ENCODE measurements at places on chromosomes 2 and 18.

DNA sequence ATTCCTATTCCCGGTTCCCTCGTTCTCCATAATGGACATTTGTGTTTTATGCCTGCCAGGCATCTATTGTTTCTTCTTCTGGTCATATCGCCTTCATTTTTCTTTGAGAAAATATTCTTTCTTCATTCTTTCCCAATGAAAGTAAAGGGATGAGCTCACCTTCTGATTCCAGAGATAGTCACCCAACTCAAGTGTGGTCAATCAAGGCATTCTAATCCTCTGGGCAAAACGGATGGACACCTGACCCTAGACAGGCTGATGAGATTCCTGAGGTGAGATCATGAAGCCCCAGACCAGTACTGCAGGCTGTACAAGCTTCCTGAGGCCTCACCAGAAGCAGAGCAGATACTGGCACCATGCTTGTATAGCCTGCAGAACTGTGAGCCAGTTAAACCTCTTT lies 52.8 kb downstream of the GAD1 start:
- DNase-seq, result no peak

GRCh38 chr18:24470022-24470618 lies 9.7 kb downstream of the HRH4 start:
- DNase-seq, result no peak

- no peak for DNase-seq
These were observed 68.9 kb upstream of the LTBP1 start for GRCh38 chr2:32877587-32878510.

DNA sequence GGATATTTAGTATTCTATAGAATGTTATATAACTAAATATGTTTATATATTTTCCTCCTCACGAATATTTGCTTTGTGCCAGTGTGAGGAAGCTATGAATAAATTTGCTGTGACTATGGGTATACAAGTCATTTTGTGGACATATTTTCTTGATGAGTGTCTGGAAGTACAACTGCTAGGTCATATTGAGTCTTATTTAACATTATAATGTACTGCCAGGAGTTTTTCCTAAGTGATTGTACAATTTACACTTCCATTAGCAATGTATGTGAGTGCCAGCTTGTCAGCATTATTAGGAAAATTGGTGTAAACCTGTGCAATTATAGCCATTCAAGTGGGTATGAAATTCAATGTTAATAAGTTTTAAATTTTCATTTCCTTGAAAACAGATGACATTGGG lies 1328.9 kb upstream of the TMEFF2 start:
- no peak for DNase-seq

DNA sequence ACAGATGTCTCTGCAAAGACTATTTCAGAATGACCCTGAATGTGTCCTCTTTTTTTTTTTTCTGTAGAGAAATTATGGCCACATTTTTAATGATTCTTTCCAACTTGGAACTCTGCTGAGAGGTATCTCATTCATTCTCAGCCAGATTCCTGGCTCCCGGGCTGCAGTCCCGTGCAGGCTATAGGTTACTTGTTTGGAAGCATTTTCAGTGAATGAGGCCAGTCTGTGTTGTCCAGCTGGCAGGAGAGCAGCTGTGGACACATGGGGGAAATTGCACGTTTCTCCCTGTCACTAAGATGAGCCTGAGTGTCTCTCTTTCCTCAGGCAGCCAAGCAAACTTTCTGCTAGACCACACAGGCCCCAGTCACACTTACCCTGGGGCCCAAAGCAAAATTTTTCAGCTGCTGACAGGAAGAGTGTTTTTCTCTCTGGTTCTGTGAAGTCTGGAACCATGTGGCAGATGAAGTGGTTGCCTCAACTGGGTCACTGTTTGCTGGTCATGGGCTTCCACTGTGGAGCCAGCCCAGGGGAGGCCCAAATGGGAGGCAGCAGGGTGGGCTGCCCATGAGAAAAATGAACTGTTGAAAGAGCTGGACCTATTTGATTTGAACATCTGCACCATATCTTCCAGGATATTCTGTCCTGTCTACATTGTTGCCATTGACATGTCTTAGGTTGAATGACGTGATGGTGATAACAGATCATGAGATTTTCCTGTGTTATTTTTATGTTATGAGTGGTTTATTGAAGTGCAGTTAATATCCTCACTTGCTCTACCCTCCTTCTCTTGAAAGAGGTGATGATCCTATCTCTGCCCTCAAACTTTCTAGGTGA lies 431.2 kb downstream of the LPIN1 start:
- DNase-seq, result peak; percentile 87

GRCh38 chr2:25252291-25253152 lies 84.1 kb upstream of the POMC start:
- DNase-seq, result peak; percentile 37

DNA sequence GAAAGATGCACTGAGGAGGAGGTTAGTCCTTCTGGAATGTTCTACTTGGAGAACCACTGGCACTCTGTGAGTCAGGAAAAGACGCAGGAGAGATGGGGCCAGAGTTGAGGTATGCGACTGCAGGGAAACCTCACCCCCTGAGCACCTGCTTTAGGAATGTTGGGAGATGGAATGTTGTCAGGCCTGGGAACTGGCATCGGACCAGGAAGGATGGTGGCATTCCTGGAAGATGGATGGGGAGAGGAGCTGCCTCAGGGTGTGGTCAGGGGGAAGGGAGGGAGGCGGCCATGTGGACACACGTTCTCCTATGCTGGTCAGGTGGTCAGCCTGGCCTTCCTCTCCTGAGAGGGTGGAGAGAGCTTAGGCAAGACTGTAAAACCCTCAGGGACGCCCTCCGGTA lies 146.3 kb downstream of the CELF4 start:
- DNase-seq, result peak; percentile 79

DNA sequence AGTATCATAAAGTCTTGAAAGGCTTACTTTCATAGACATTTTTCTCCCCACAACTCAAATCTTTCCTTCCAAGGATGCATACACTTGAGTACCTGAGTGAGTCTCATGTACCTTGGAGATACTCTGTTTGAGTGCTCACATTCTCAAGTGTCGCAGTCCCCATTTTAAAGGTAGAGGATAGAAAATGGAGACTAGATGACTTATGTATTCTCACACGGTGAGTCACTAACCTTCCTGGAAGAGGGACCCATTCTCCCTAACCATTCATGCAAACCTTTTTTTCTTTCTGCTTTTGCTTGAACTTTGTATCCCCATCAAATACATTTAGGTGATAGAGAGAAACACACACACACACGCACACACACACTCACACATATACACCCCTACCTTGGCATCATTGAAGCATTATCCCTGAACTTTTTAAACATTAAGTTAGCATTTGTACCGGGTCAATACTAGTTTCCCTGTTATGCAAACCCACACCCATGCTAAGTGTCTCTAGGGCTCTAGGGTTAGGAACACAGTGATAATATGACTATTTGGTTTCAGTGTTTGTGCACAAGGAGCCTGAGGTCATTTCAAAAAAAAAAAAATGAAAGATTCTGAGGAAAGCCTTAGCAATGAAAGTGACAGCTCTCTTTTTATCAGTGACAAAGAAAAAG lies 236.2 kb downstream of the IKZF2 start:
- DNase-seq, result no peak

DNA sequence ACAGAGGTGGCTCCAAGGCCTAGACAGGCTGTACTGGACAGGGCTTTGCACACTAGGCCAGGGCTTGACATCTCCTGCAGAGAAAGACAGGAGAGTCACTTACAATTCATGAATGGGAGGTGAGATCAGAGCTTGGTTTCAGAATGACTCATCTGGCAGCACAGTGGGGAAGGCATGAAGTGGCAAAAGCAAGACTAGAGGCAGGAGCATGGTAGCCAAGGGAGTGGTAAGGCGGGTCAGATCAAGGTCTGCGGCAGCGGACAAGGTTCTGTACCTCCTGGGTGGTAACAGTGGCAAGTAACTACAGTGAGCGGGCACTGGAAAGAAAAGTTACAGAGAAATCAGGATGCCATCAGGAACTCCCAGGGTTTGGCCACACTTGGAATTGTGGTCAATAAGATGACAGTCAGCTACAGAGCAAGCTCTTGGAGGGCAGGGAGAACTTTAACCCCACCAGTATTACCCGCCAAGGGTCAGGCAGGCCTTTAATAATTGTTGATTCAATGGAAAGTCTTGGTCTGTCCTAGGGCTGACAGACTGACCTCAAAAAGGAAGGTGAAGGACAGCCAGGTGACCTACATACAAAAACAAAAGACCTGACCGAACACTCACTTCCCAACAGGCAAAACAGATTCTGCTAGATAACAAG lies 5.7 kb downstream of the MCFD2 start:
- peak; percentile 71 for DNase-seq

- peak; percentile 60 for DNase-seq
These were observed 69.7 kb downstream of the NCK2 start for GRCh38 chr2:105814291-105814940.

GRCh38 chr2:172031536-172031935 lies 31.8 kb downstream of the METAP1D start:
- DNase-seq, result no peak

- no peak for DNase-seq
These were observed 39.3 kb downstream of the NAPG start for GRCh38 chr18:10564975-10565773.

DNA sequence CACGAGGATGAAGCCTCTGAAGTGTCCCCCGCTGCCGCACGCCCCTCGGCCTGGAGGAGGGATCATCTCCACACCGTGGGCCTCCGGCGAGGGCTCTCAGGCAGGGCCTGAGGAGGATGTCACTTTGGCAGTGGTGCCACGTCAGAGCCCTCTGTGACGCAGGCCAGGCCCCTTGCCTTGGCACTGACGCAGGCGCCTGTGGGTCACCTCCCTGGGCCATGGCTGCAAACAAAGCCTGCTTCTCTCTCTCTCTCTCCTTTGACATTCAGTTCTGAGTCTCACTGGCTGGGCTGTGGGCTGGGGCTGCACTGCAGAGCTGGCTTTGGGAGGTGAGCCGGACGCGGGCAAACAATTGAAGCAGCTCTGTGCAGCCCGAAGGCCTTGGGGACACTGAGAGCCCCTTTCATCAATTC lies 273.7 kb downstream of the TWIST2 start:
- no peak for DNase-seq

GRCh38 chr2:144156736-144157640 lies 362.9 kb downstream of the ZEB2 start:
- DNase-seq, result no peak

DNA sequence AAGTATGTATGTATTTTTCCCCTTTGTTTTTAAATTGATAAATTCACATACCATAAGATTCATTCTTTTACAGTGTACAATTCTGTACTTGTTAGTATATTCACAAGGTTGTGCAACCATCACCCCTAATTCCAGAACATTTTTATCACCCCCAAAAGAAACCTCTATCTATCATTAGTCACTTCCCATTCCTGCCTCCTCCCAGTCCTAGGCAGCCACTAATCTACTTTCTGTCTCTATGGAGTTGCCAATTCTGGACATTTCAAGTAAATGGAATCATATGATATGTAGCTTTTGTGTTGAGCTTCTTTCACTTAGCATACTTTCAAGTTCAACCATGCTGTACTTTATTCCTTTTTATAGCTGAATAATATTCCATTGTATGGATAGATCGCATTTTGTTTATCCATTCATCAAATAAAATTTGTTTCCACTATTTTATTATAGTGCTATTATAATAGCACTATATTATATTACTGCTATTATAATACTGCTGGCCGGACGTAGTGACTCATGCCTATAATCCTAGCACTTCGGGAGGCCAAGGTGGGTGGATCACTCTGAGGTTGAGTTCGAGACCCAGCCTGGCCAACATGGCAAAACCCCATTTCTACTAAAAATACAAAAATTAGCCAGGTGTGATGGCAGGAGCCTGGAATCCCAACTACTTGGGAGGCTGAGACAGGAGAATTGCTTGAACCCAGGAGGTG lies 10.9 kb downstream of the STARD7 start:
- DNase-seq, result no peak

GRCh38 chr2:221255862-221256261 lies 316.2 kb downstream of the EPHA4 start:
- DNase-seq, result no peak

DNA sequence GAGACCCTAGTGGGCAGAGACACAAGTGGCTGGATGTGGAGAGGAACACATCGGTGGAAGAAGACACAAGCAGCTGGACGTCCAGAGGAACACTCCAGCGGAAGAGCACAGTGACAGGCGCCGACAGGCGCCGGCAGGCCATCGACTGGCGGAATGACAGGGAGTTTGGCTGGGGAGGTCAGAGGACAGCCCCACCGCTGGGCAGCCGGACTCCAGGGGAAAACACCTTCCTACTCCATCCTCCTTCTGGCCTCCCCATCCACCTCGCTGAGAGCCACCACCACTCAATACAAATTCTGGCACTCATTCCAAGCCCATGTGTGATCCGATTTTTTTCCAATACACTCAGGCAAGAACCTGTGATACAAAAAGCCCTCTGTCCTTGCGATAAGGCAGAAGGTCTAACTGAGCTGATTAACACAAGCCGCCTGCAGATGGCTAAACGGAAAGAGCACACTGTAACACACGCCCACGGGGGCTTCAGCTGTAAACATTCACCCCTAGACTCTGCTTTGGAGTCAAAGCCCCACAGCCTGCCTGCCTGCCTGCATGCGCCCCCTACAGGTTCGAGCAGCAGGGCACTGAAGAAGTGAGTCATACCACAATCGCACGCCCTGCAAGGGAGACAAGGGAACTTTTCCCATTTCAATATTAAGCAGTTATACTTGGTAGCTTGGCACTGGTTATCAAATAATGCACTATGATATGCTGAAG lies 50.2 kb upstream of the LRP1B start:
- DNase-seq, result peak; percentile 16

DNA sequence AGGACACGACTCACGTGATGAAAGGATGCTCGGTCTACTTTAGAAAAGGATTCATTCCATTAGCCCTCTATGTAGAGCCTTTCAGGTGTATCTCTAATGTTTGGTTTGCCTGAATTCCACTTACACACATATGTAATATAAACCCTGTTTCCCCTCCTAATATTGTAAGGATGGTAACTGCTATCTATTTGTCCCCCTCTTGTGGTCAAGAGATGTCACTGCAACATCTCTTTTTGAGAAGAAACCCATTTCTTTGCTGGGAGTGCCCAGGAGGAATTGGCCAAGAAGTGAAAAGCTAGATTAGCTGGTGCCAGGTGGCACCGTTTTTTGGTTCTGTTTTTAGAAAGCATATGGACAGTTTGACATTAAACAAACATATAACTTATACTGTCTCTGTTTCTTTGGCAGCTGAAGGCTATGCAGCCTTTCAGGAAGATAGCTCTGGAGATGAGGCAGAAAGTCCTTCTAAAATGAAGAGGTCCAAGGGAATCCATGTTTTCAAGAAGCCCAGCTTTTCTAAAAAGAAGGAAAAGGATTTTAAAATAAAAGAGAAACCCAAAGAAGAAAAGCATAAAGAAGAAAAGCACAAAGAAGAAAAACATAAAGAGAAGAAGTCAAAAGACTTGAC lies 41.2 kb downstream of the RALBP1 start:
- peak; percentile 51 for DNase-seq
